Chondrocyte (in vitro differentiated cells): ENCODE measurements at places on chromosomes 1 and 21. TPM values are rescaled to one million over a fixed set of nuclear protein-coding genes. Genes with fewer than 3 reads are reported as not detected.
A peak's percentile ranks its signal among the peaks of the same experiment; 100 is the strongest.

The IL12RB2 gene
- total RNA-seq, result not detected in 3 replicates

- no peak overlapping the region for H3K27ac ChIP-seq
- DNase-seq, result no peak
- no peaks in the 10 kb centered on the region for H3K27me3 ChIP-seq
- no peaks in the 10 kb centered on the region for H3K4me1 ChIP-seq
- H3K4me3 ChIP-seq, result no peak overlapping the region
Measured at GRCh38 chr1:242847390-242847993, 323.0 kb upstream of the PLD5 start.

- H3K27me3 ChIP-seq, result no peaks in the 10 kb centered on the region
- DNase-seq, result no peak
Measured at GRCh38 chr1:81525085-81525484, 275.6 kb upstream of the ADGRL2 start.

DNA sequence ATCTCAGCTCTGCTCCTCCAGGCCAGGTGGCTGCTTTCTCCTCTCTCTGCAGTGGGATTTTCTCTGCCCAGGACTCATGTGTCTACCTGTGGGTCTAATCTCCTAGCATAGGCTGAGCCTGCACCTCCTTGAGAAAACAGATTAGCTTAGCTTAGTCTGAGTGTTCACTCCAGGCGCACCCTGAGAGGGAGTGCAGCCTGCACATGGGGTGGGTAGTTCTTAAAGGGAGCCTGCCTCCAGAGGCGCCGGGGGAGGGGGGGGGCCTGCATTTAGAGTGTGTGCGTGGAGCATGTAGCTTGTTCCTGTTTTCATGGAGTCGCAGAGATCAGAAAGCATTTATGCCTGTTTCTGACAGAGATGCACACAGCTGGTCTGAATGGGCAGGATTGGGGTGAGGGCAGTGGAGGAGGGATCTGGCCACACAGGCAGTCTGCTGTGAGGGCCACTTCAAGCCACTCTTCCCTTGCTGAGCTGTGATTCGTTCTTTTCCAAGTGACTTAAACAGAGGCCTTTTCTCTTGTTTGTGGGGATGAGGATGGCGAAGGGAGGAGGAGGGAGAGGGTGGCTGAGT lies 45.2 kb downstream of the GALNT2 start:
- DNase-seq, result no peak
- no peak overlapping the region for H3K4me3 ChIP-seq
- peak overlapping the region; percentile 97 for H3K27ac ChIP-seq
- H3K27me3 ChIP-seq, result no peaks in the 10 kb centered on the region

- H3K27me3 ChIP-seq, result no peaks in the 10 kb centered on the region
- DNase-seq, result peak; percentile 68
- peaks cover 34% of the 10 kb centered on the region for H3K4me1 ChIP-seq
- H3K27ac ChIP-seq, result peak within 1 kb of the TSS; percentile 79
Measured at GRCh38 chr1:151372058-151372934, at the start of gene SELENBP1. TSS of gene SELENBP1 (minus strand) at chr1:151372705. CDS start at chr1:151372641, 64 bp downstream.

- DNase-seq, result no peak
- H3K27ac ChIP-seq, result no peak within 1 kb of the TSS
- peak within 1 kb of the TSS; percentile 65 for H3K4me3 ChIP-seq
- H3K36me3 ChIP-seq, result peaks cover 2% of the 10 kb centered on the region
- peaks cover 68% of the 10 kb centered on the region for H3K27me3 ChIP-seq
Measured at GRCh38 chr1:156641761-156642264, at the start of gene BCAN. TSS of gene BCAN (plus strand) at chr1:156642117. CDS start at chr1:156646055, 3,938 bp downstream.
